ENCODE measurements at places on chromosomes 2 and 18. TPM values are rescaled to one million over a fixed set of nuclear protein-coding genes. Genes with fewer than 3 reads are reported as not detected.

- no peak for DNase-seq
Measured at GRCh38 chr2:69620870-69621269, 22.7 kb downstream of the AAK1 start.

- no peak for DNase-seq
Measured at GRCh38 chr2:134623046-134623445, 95.8 kb downstream of the TMEM163 start.

DNA sequence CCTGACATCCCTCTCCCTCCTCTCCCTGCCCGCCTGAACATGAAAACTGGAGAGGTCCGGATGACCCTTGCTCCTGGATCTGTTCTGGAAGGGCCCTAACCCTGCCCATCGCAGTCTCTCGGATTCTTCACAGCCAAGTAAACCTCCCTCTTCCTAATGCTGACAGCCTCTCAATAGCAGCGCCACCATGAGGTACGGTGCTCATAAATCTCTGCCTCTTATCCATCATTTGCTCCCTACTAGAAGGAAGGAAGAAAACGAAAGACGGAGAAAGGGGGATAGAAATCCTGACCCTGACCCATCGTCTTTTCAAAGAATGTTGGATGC, 257.9 kb downstream of the BCL11A start:
- no peak for DNase-seq

DNA sequence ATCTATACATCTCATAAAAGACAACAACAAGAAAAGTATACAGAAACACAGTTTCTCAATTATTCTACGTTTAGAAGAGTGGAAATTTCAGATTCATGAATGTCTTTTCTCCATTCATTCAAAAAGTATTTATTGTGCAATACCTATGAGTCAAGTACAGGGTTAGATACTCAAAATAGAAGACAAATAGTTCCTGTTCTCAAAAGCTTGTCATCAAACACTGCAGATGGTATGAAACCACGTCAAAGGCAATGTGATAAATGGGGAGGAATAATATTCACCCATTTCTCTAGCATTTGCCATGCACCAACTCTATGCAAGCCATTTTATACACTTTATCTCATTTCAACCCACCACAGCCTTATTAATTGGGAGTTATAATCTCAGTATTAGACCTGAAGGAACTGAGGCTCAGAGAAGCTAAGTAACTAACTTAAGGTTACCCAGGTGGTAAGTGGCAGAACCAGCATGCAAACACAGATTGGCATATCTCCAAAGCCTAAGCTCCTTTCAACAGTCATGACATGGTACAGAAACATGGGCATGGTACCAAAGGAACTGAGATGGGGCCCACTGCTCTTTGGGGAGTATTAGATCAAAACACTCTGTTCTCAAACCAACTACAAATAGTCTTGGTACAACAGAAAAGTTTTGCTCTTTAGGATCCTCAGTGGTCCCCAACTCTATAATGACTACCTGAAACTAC, 67.2 kb upstream of the NPAS2 start:
- no peak for DNase-seq

The SLC4A5 gene
- 2.0 TPM for polyA plus RNA-seq

The CRYGB gene
- polyA plus RNA-seq = not detected

All from forelimb muscle (tissue), 1 donor.